Activated CD8-positive, alpha-beta memory T cell treated with anti-CD3 and anti-CD28 coated beads for 1 hour (primary cell): ENCODE measurements at places on chromosomes 7 and 10.

DNA sequence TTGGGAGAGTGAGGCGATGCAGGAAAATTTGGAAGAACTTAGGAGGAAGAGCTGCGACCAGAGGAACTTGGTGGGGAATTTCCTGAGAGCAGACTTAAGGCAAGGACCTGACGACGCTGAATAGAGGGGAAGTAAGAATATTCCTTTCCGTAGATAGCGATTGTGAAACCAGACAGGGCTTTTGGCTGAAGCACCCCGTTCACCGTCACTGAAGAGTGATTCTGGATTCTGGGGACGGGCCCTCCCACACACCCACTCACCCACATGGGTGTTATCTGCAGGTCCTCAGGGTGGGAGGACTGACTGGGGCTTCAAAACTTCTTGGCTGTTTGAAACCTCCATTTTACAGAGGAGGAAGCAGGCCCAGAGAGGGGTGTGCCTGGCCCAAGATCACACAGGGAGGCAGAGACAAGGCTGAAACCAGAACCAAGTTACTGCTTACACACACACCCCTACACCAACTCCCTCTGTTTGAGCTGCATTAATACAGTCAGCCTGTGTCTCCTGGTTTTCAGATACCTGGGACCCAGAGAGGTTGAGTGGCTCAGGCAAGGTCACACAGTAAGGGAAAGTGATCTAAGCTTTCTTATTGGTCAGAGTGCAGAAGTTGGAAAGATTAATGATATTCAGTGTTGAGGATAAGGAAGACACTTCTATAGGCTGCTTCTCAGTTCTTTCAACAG is 37.2 kb upstream of the CDH23 start:
- no peak for DNase-seq

GRCh38 chr10:125838802-125839575 is 15.6 kb downstream of the BCCIP start:
- no peak for DNase-seq

- no peak for DNase-seq
Measured at GRCh38 chr7:20440472-20441105, 109.9 kb downstream of the ITGB8 start.

GRCh38 chr7:156618780-156619367 is 21.7 kb upstream of the RNF32 start:
- DNase-seq, result no peak

GRCh38 chr7:134834689-134835462 is 55.4 kb downstream of the CALD1 start:
- no peak for DNase-seq

DNA sequence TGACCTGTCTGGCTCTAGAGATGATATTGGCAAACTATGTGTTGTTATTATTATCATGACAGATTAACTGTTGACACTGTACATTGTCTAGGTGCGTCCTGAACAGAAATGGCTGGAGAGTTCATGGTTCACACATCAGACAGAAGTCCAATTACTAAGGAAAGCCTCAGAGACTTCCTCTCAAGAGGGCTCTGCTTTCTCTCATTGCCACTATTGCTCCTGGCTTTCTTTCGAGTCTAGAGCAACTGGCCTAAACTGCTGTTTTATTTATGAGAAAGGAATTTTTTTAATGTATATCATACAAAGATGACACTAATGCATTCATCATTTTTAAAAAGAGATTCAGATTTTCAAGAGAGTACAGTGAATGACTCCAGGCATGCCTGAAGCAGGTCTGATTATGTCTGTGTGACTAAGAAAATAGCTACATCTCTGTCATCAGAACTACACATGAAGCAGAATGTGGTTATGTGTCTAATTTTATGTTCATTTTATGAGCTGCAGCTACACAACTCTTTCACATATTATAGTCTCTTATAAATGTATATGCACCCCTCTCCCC is 30.4 kb downstream of the NRCAM start:
- no peak for DNase-seq

GRCh38 chr10:88374392-88375175 is 208.5 kb downstream of the RNLS start:
- no peak for DNase-seq

DNA sequence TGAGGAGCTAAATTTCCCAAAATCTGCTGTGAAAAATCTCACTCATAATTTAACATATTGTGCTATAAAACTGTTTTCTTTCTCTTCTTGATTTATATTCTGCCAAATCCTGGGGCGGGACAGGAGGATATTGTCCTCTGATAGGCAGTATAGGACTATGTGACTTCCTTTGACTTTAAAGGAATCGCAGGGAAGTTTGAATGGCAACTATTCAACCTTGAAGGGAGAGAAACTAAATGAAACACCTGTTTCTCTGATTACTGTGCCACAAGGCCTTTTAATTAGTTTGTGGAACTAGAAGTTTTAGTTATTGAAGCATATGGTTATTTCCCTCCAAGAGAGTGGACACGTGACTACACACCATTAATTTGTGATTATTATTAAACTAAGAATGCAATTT is 607.4 kb downstream of the GATA3 start:
- DNase-seq, result no peak

DNA sequence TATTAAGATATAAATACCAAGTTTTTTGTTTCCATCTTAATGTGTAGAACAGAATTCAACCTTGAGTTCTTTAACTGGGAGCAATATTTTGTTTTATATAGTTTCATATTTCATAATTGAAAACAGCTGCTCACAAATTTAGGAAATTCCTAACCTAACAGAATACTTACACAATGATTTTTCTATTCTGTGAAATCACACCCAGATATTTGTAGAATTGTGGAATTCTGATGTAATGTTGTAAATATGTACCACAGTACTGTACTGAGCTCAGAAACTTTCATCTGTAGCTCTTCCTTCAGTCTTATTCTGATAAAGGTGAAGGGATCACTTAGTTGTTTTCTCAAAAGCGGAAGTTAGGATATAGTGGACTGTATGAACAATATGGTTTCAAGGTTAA is 143.4 kb upstream of the GLI3 start:
- no peak for DNase-seq

DNA sequence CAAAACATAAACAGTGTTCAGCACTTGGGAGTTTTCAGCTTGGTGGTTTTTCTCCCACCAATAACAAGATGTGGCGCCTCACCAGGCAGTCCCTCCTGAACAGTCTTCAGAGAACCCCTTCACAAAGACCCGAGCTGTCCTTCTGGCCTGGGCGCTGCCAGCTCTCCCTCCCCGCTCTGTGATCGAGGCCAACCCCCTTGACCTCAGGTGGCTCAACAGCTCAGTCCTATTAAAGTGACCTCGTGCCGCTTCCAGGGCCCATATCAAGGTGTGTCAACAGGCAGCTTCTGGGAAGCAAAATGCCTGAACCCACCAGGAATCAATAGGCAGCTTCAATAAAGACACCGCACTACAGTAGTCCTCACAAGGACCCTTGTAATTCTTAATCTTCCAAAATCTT is 63.3 kb downstream of the CHST15 start:
- DNase-seq, result no peak

DNA sequence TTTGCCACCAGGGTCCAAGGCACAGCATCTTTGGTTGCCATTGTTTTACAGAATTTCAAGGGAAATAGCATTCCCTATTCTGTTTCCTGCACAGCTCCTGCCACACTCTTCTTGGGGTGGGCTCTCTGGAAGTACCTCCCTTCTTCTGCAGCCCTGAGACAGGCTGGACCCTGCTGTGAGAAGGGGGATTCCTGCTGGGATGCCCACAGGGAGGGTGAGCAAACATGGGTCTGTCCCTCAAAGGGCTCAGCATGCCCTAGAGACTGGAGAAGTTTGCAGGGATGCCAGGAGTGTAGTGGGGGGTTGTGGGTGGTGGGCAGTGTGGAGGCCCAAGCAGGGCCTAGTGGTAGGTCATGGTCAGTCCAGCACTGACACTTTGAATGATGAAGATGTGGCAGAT is 222.2 kb upstream of the GPR26 start:
- DNase-seq, result no peak

DNA sequence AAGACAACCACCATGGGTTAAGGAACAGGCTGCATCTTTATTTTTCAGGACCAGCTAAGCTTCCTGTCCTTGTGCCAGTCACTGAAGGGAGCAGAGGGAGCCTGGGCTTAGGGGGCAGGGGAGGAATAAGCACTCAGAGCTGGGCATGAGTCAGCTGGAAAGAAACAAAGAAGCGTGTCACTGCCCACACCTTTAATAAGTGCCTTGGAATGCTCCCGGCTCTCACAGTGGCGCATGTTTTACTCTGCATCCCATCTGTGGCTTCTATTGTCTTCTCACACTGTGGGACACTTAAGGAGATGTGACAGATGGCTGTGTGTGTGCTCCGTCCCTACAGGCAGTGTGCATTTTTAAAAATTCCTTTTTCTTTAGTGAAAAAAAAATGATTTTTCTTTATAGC is 71.7 kb downstream of the MTURN start:
- DNase-seq, result no peak

DNA sequence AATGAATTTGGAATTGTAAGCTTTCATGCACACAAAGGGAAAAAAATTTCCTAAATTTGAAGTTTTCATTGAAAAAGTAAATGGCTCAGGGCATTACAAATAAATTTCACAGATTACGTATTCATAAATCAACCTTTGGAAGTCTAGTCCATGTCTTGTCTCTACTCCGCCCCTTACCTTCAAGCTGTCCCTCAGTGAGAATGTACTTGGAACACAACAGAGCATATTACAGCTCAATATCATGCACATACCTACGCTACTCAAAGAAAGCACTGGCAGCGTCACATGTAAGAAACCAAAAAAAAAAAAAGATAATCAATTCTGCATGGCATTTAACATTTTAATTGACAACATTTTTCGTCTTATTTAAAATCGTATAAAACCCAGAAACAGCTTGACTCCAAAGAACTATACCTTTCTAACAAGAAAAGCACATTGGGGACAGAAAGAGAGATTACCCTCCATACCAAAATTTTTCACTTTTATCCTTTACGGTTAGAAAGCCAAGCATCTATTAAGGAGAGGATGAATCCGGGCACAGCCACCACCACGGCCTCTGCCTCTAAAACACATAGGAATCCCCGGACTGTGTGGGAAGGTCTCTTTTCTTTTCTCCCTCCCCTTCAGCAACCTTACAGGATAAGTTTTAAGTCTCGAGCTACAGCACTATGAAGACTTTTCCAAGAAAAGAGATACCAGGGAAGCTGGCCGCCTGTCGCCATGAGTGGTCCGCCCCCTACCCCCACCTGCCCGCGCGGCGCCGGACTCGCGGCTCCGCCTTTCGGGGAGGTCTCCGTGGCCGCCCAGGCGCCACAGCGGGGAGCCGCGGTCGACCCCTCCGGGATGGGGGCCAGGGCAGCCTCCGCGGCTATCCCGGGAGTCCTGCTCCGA is 1.1 kb downstream of the JMJD1C start:
- no peak for DNase-seq

GRCh38 chr7:68213838-68214237 is 1217.2 kb downstream of the TYW1 start:
- no peak for DNase-seq

- DNase-seq, result no peak
Measured at GRCh38 chr10:111879969-111880368, 303.6 kb downstream of the GPAM start.

GRCh38 chr7:128777156-128778123 is 1.8 kb upstream of the OPN1SW start:
- DNase-seq, result no peak

- no peak for DNase-seq
Measured at GRCh38 chr10:22690614-22691431, 23.6 kb downstream of the PIP4K2A start.

- no peak for DNase-seq
Measured at GRCh38 chr10:127017541-127018297, 112.5 kb downstream of the DOCK1 start.

DNA sequence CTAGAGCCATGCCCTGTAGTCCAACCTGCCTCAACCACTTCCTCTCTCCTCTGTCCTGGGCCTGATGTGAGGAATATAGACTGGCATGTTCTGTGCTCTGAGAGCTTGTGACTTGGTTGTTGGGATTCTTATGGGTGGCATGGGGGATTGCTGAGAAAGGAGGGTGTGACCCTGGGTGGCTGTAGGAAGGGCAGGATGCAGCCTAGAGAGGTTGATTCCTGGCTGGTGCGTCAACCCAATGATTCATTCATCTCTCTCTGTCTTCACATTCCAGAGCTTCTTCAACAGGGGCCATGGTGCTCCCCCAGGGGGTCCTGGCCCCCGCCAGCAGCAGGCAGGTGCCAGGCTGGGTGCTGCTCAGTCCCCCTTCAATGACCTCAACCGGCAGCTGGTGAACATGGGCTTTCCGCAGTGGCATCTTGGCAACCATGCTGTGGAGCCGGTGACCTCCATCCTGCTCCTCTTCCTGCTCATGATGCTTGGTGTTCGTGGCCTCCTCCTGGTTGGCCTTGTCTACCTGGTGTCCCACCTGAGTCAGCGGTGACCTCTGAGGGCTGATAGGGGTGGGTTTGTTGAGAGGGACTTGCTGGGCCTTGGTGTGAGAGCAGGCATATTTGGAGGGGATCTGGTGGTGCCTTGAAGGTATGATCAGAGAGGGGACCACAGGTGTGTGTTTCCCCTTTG is 2.6 kb downstream of the FAM241B start:
- no peak for DNase-seq

GRCh38 chr10:127649642-127650041 is 87.3 kb upstream of the FOXI2 start:
- no peak for DNase-seq

DNA sequence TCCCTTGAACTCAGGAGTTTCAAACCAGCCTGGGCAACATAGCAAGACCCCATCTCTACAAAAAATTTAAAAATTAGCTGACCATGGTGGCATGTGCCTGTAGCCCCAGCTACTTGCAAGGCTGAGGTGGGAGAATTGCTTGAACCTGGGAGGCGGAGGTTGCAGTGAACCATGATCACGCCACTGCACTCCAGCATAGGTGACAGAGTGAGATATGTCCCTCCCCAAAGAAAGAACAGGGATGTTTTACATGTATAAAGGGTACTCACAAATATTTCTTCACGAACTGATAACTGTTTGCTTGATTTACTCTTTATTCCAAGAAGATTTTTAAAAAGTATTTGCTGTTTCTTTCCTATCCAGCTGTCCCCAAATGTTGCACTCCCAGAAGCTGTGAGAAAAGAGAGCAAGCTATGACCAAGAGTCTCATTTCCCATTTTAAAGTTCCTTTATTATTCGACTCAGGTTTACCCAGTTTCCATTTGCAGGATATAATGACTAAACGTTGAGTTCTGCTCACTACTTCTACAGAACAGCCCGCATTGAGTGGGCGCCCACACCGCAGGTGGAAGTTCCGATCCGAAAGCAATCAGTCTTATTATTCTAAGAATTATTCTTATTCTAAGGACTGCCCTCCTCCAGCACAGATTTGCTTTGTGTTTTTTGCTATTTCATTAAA is 90.7 kb downstream of the APBB1IP start:
- DNase-seq, result no peak

DNA sequence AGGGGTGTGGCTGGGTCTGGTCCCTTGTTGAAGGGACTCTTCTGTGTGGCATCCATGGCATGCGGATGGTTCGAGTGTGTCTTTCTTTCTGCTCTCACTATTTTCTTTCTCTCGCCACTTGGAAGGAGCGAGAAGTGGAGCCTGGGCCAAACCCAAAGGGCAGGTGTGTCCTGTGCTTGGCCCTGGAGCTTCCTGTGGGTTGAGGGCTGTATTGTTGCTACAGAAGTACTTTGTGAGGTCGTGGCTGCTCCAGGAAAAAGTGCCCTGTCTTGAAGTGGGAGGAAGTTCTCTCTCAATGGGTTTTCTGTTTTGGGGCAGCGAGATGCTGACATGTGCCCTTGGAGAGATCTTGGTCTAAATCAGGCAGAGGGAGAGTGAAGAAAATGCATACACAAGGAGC is 72.0 kb downstream of the DOCK1 start:
- DNase-seq, result no peak
